ENCODE measurements at places on chromosomes 11 and 22.

DNA sequence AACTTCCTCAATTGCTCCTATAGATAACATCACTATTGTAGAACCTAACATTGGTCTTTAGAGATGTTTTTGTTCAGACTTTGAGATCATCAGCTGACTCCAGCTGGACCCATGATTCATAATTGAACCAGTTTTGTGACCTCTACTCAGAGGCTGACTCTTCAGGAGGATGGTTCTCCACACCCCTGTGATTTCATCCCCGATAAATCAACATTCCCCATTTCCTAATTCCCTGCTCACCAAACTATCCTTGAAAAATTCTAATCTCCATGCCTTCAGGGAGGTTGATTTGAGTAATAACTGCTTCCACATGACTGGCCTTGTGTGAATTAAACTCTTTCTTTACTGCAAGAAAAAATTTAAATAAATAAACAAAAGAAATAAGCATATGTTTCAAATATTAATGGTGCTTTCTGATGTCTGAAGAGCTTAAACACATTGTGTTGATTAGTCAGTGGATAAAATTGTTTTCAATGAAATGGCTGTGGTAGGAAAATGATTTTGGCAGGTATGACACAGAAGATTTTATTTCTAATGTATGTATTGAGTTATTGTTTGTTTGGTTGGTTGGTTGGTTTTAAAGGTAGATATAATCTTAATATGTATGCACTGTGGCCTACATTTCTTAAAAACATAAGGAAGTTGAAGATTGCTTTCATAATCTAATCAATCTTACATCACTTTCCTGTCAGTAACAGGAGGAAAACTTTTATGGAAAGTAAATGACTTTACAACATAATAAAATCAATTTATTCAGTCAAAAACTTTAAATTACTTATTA lies 427.9 kb upstream of the CCDC179 start:
- no peak for DNase-seq

DNA sequence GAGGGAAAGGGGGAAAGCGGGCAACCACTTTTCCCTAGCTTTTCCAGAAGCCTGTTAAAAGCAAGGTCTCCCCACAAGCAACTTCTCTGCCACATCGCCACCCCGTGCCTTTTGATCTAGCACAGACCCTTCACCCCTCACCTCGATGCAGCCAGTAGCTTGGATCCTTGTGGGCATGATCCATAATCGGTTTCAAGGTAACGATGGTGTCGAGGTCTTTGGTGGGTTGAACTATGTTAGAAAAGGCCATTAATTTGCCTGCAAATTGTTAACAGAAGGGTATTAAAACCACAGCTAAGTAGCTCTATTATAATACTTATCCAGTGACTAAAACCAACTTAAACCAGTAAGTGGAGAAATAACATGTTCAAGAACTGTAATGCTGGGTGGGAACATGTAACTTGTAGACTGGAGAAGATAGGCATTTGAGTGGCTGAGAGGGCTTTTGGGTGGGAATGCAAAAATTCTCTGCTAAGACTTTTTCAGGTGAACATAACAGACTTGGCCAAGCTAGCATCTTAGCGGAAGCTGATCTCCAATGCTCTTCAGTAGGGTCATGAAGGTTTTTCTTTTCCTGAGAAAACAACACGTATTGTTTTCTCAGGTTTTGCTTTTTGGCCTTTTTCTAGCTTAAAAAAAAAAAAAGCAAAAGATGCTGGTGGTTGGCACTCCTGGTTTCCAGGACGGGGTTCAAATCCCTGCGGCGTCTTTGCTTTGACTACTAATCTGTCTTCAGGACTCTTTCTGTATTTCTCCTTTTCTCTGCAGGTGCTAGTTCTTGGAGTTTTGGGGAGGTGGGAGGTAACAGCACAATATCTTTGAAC lies 6.8 kb downstream of the MALAT1 start:
- DNase-seq: no peak

- DNase-seq: no peak
Measured at GRCh38 chr11:122085264-122085663, 30.8 kb downstream of the BLID start.

DNA sequence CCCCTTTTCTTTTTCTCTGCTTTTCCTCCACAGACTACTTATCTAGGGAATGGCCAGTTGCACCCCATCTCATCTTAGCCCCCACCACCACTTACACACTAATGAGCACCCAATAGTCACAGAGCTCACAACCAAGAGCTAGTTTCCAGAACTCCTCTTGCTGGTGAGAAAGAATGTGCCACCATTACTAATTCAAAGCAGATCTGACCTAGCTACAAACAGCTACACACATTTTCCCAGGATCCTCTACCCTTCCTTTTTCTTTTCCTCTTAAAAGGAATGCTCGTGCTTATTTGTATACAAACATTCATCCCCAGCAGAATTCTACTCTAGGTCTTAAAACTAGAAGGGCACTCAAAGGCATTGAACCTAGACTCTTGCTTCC lies 136.8 kb downstream of the CD44 start:
- DNase-seq: no peak

GRCh38 chr11:33207408-33207985 lies 46.2 kb upstream of the CSTF3 start:
- DNase-seq: no peak

DNA sequence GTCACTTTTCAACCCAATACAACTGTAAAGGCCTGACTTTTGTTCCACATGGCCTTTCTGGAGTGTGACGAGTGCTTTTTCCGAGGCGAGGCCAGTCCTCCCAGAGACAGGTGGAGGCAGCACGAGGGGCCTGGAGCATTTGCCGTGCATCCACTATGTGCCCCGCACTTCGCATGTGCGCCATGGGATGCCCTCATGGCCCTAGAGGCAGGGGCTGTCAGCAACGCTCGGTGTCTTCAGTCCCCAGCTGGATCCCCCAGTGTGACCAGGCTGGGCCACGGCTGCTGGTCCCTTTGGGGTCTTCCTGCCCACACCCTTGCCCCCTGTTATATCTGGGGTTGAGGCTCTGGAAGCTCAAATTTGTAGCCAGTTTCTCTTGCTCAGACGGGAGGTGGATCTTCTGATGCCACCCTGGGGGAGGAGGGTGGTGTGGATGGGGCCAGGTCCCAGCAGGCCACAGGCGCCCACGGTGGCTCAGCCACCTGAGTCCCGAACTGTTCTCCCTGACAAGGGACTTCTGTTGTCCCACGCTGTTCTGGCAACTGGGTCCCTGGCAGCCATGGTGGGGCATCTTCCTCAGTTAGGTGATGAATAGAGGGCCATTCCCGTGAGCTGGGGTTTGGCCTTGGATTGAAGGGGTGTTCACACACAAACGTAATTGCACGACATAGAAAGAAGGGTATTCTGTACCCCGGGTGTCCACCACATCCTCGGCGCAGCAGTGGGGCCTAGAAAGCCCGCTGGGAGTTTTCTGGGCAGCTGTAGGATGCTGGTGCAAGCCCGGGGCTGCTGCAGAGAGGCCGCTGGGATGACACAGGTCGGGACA lies 100.9 kb downstream of the CTTN start:
- no peak for DNase-seq

- no peak for DNase-seq
Measured at GRCh38 chr22:27989758-27990450, 70.8 kb upstream of the PITPNB start.

GRCh38 chr11:134452026-134452837 lies 40.2 kb upstream of the B3GAT1 start:
- no peak for DNase-seq

DNA sequence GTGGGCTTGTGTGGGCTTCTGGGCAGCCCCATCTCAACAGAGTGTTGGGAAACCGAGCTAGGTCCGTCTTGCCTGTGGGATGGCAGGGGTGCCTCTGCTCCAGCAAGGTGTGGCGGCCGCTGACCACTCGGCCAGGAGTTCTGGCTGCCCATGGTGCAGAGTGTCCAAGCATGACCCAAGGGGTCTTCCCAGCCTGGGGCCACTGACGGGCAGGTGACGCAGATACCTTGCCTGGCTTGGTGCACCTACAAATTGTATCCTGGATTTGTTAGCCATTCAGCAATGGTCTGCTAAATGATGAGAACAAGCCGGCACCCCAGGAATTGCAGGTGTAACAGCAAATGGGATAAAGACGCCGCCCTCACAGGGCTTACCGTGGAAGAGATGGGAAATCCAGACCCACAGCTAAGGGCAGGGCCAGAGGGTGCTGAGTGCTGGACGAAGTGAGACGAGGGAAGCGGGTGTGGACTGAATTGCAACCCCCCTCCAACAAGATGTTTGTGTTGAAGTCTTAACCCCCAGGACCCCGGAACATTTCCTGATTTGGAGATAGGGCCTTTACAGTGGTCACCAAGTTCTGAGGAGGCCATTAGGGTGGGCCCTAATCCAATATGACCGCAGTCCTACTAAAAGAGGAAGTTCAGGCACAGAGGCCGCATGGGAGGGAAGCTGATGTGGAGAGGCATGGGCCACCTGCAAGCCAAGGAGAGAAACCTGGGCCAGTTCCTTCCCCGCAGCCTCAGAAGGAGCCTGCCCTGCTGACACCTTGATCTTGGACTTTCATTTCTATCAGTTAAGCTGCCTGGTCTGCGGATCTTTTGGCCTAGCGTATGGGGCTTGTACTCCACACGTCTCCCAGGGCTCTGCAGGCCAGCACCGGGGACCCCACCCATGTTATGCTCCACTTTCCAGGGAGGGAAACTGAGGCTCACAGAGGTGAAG lies 45.2 kb upstream of the LINC01488 start:
- DNase-seq: no peak

- DNase-seq: no peak
Measured at GRCh38 chr11:72001834-72002591, 3.3 kb downstream of the IL18BP start.

DNA sequence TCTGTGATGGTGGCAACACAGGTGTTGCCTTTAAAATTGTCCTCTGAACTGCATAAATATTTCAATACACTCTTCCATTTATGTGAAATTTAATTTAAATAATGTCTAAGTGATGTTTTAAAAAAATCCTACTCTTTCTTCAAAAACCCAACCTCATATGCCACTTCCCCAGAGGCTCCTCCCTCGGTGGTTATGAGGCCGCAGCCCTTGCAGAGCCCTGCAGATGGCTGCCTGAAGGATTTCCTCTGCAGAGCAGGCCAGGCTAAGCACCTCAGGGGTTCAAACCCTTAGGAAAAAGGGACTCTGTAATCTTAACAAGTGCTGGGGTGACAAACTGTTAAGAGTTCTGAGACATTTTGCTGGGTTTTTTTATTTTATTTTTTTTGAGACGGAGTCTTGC lies 25.2 kb downstream of the MORC2 start:
- DNase-seq: peak; percentile 57

DNA sequence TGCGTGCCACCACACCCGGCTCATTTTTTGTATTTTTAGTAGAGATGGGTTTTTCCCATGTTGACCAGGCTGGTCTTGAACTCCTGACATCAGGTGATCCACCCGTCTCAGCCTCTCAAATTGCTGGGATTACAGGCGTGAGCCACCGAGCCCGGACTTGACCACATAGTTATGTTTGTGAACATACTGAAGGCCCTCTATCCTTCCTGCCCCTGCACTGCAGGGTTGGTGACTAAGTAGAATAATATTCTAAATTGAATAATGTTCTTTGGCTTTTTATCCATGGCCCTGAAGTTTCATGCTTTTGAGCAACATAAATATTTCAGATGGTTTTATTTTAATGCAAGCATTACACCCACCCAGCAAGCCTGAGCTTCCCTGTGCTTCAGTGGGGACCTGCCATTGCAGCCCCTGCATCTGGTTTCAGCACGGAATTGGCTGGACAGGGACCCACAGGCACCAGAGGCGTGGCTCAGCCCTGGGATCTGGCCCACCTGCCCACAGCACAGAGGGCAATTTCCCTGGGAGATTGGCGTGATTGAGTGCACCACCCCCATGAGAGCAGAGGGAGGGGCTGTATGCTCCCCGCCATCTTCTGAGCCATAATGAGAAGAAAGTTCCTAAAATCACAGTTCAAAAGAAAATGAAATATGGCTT lies 460.5 kb downstream of the BRD1 start:
- no peak for DNase-seq

GRCh38 chr11:81874635-81875034 lies 859.0 kb downstream of the FAM181B start:
- DNase-seq: no peak

DNA sequence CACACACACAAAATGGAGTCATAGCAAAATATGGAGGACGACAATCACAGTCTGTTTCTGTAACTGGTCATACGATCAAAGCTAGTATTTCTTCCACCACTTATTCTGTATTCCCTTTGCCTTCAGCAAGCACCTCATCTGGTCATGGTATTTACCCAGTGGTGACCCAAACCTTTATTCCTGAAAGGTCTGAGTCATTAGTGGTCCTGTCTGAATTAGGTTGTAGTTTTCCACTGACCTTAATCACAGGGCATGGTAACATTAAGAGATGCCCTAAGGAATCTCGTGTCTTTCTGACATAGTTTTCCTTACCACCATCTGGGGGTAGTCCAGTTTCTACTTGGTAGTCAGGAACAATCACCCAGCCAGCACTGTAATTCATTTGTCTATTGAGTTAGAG lies 54.8 kb upstream of the CEP295 start:
- no peak for DNase-seq

- DNase-seq: no peak
Measured at GRCh38 chr11:76087749-76088148, 118.6 kb downstream of the WNT11 start.

GRCh38 chr11:8315954-8316353 lies 52.3 kb upstream of the LMO1 start:
- no peak for DNase-seq

DNA sequence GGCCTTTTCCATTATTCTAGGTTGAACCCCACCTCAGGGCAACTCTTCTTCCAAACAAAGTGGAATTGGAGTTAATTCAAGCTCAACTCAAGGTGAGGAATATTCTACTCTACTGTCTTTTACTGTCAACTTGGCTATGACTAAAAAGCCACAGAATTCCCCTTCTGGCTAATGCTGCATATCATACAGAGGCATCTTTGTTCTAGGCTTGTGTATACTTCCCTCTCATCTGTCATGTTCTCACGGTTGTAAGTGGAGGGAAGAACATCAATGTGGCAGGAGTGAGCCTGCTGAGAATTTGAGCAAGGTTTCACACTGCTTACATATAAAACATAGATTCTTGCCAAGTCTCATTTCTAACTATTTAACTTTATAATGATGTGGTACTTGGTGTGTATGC lies 921.4 kb upstream of the CNTN5 start:
- DNase-seq: no peak

GRCh38 chr22:32476281-32477195 lies 1.9 kb downstream of the FBXO7 start:
- no peak for DNase-seq
